ENCODE measurements at places on chromosomes 13 and 19.
A peak's percentile ranks its signal among the peaks of the same experiment; 100 is the strongest.

DNA sequence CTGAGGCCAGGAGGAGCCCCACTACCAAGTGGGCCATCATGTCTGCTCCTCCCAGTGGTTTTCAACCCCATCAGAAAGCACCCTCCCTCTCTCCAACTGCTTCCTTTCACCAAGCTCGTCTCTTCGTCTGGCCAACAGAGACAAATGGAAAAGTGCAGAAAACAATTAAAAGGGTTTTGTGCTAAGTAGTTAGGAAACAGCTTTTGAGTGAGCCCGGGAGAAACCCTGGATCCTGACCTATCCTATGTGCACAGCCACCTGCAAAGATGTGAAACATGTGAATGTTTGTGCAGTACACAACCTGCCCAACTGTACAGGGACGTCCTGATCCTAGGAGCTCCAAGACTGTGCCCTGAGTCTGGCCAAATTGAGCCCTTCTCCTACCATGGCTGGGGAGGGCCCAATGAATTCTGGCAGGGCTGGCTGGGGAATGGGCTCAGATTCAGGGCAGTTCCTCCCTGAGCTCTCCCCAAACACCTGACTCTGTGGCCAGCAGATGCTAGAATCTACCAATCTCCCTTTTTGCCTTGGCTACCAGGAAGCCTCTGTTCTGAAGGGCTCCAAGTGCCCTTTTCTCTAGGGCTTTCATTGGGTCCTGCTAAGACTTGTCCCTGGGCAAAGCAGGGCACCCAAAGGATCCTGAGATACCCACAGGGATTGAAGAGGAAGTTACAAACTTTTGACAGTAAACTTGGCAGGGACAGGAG is 7.9 kb downstream of the TLE5 start:
- no peak for DNase-seq

DNA sequence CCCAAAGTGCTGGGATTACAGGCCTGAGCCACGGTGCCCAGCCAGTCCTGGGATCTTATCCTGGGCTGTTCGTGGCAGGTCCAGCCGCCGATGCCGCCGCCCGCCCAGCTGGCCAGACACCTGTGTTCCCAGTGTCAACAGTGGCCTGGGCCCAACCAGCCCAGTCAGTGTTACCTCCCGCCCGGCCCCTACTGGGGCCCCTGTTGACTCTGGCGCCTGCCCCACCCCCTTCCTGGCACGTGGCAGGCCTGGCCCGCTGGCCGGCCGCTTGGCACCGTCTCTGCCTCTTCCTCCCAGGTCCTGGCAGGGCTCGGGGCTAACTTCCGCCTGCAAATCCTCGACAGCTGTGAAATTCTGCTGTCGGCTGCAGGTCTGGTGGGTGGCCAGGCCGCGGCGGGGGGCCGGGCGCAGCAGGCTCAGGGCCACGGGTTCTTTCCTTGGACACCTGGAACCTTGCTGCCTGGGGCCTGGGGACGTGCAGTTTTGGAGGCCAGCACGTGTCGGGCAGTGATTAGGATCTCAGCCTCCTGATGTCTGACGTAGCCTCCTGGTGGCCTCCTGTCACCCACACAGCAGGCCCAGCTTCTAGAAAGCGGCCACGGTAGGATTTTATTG is 9.1 kb downstream of the ARID3A start:
- DNase-seq, result peak; percentile 60

- DNase-seq, result no peak
Observed at GRCh38 chr19:13537454-13537853, 31.2 kb upstream of the CACNA1A start.

GRCh38 chr19:33299051-33299688 is 3.2 kb downstream of the CEBPA start:
- no peak for DNase-seq

DNA sequence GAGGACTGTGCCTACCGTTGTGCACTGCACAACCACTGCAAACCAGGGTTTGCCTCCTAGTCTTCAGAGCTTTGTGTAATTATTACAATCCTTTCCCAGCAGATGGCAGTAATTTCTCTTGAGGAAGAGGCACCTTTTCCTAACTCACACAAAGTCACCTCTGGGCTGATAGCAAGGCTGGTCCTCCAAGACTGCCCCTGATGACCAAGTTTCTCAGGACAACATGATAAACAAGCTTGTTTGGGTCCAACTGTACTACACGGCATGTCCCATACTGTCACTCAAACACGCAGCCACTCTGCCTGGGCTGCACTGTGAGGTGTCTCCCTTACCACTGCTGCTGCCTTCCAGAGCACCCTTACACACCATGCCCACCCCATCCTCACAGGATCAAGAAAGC is 39.3 kb downstream of the RFXAP start:
- DNase-seq, result peak; percentile 32

GRCh38 chr13:74067818-74068217 is 66.4 kb downstream of the KLF12 start:
- DNase-seq, result no peak

Data from foreskin fibroblast (primary cell).